Activated CD8-positive, alpha-beta T cell treated with anti-CD3 and anti-CD28 coated beads, Interleukin-2, amount 10 ng/mL, durations not matched to agents 7 days and 5 days (primary cell): ENCODE measurements at places on chromosomes 7 and 10. TPM values are rescaled to one million over a fixed set of nuclear protein-coding genes. Genes with fewer than 3 reads are reported as not detected.

- H3K36me3 ChIP-seq, result no peaks in the 10 kb centered on the region
- H3K27ac ChIP-seq, result no peak overlapping the region
- peaks cover 8% of the 10 kb centered on the region for H3K27me3 ChIP-seq
- no peak for DNase-seq
Measured at GRCh38 chr7:131944556-131945069, 388.2 kb upstream of the PODXL start.

GRCh38 chr7:76020031-76020714 lies 25.8 kb upstream of the TMEM120A start:
- peaks cover 39% of the 10 kb centered on the region for H3K36me3 ChIP-seq
- H3K4me1 ChIP-seq, result peaks cover 21% of the 10 kb centered on the region
- no peaks in the 10 kb centered on the region for H3K27me3 ChIP-seq

DNA sequence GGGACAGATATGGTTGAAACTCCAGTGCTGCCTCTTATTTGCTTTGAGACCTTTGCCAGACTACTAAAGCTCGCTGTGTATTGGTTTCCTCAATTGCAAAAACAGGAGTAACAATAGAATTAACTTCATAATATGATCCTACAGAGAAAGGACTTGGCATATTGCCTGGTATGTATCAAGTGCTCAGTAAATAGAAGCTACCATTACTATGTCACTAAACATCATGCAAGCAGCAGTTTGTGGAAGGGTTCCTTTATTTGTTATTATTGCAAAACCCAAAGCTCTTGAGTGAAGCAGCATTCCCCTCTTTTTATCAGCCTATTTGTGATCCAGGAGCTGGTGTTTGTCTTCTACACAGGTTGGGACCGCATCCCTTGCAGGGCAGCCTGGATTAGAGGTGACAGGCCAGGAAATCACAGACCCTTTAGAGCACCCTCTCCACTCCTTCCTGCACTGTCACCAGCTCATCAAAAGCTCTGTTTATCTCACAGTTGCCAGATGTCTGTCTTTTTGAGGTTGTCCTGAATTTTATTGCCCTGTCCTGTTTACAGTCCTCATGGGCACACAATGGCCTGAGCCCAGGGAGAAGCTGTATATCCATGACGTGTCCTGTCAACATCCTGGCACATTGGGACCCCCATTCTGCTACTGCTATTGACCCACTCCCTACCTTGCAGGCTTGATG lies 121.5 kb downstream of the SNX10 start:
- H3K4me1 ChIP-seq, result no peaks in the 10 kb centered on the region
- peaks cover 15% of the 10 kb centered on the region for H3K27me3 ChIP-seq

- H3K4me3 ChIP-seq, result no peak overlapping the region
- H3K27me3 ChIP-seq, result peaks cover 29% of the 10 kb centered on the region
- DNase-seq, result no peak
- H3K27ac ChIP-seq, result no peak overlapping the region
Measured at GRCh38 chr10:69728335-69728870, 73.3 kb upstream of the COL13A1 start.

Gene GIMAP1
- 20.2 TPM for total RNA-seq

Gene ANKRD61
- total RNA-seq, result 0.29 TPM

Gene GRID1
- total RNA-seq, result not detected

Gene FRMPD2
- total RNA-seq, result not detected

Gene AGAP9
- total RNA-seq, result 2.7 TPM

Gene NPY4R2
- total RNA-seq, result not detected

Gene SHH
- not detected for total RNA-seq
